Activated naive CD8-positive, alpha-beta T cell treated with anti-CD3 and anti-CD28 coated beads for 36 hours (primary cell): ENCODE measurements at places on chromosomes 12 and 14. TPM values are rescaled to one million over a fixed set of nuclear protein-coding genes. Genes with fewer than 3 reads are reported as not detected.

DNA sequence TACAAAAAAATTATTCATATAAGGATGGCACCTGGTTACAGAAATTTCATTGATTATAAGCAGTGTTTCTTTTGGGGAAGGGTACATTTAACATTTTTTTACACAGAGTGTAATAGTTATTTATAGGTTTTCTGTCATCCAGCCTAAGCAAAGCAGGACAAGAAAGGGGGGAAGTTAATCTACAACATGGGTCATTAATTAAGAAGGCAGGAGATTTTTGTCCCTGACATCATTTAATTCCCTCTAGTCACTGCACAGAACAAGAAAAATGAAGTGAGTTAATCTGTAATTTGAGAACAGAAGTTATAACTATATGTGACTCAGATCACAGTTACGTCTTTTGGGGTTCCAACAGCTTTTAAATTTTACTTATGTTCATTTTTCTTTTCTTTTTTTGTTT, 173.4 kb downstream of the PTPRO start:
- peaks cover 34% of the 10 kb centered on the region for H3K27me3 ChIP-seq
- no peak for DNase-seq
- no peaks in the 10 kb centered on the region for H3K36me3 ChIP-seq
- H3K4me1 ChIP-seq, result peaks cover 5% of the 10 kb centered on the region
- no peak overlapping the region for H3K27ac ChIP-seq
- H3K4me3 ChIP-seq, result no peak overlapping the region

DNA sequence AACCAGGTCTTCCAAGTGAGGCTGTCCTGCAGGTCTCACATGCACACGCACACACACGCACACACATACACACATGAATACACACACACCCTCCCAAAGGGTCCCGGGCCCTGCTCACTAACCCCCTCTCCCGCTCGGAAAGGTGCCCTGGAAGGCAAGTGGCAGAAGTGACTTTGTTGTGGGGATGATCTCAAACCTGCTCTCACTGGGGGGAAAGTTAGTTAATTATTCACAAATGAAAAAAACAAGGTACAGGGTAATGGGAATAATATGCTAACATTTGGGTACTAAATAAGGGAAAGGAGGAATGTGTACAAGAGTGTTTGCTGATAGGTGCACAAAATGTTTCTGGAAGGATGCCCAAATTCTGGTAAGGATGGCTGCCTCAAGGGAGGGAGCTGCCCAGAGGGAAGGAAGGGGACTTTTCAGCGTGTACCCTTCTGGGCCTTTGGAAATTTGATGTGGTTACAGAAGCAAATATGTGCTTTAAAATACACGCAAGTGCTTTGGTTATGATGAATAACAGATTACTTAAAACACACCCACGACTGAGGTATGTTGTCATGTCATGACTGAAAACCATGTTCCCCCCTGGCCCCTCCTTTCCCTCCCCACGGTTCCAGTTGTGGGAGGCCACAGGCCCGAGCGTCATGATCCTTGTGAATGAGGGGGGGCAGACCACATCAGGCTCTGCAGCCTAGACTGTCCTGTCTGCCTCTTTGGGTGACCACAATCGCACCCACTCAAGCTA, 43.3 kb upstream of the PLEKHG6 start:
- no peaks in the 10 kb centered on the region for H3K36me3 ChIP-seq
- peaks cover 11% of the 10 kb centered on the region for H3K4me1 ChIP-seq
- peak; percentile 68 for DNase-seq
- H3K27ac ChIP-seq, result peak overlapping the region; percentile 64

- peaks cover 17% of the 10 kb centered on the region for H3K4me1 ChIP-seq
- no peak overlapping the region for H3K27ac ChIP-seq
- peak overlapping the region; percentile 38 for H3K4me3 ChIP-seq
- DNase-seq, result peak; percentile 42
- H3K36me3 ChIP-seq, result no peaks in the 10 kb centered on the region
Measured at GRCh38 chr12:6827437-6827911, 733 bp upstream of the P3H3 start.

DNA sequence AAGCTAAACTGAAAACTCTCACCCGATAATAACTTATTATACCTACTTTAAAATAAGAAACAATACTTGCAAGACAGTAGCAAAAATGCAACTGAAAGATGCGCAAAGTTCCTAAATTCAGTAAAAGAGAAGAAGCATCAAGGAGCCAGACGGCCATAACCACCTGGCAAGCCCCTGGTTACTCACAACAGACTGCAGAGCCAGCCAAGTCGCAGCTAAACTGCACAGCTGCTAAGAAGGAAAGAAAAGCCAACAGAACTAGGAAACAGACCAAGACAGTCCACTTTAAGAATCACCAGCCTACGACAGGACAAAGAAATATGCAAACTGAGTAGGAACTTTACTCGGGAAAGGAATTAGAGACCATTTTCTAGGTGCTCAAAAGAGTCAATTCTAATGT, 127.9 kb downstream of the TMTC1 start:
- H3K36me3 ChIP-seq, result no peaks in the 10 kb centered on the region
- no peaks in the 10 kb centered on the region for H3K4me1 ChIP-seq
- no peak overlapping the region for H3K4me3 ChIP-seq
- H3K27ac ChIP-seq, result no peak overlapping the region
- H3K27me3 ChIP-seq, result peaks cover 3% of the 10 kb centered on the region
- no peak for DNase-seq

GRCh38 chr12:53179687-53180219, 769 bp upstream of the ZNF740 start:
- peak overlapping the region; percentile 95 for H3K4me3 ChIP-seq
- peak overlapping the region; percentile 92 for H3K27ac ChIP-seq
- DNase-seq, result no peak
- peaks cover 23% of the 10 kb centered on the region for H3K36me3 ChIP-seq
- peaks cover 47% of the 10 kb centered on the region for H3K4me1 ChIP-seq

- H3K27ac ChIP-seq, result no peak overlapping the region
- H3K4me3 ChIP-seq, result no peak overlapping the region
- no peaks in the 10 kb centered on the region for H3K36me3 ChIP-seq
Measured at GRCh38 chr14:96722736-96723135, 74.4 kb upstream of the VRK1 start.

DNA sequence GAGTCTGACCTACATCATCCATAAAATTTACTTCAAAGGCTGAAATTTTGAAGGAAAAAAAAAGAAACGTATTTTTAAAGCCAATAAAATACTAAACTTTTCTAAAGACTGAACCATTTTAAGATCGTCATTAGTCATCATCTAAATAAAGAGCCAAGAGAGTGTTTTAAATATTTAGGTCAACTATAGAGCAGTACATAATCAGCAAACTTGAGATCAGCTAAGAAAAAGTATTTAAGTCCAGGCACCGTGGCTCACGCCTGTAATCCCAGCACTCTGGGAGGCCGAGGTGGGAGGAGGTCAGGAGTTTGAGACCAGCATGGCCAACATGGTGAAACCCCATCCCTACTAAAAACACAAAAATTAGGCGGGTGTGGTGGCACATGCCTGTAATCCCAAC, 35.5 kb downstream of the HECTD1 start:
- H3K4me3 ChIP-seq, result no peak overlapping the region
- no peak for DNase-seq
- no peaks in the 10 kb centered on the region for H3K4me1 ChIP-seq
- no peaks in the 10 kb centered on the region for H3K27me3 ChIP-seq

Gene LIN7A
- total RNA-seq, result not detected

DNA sequence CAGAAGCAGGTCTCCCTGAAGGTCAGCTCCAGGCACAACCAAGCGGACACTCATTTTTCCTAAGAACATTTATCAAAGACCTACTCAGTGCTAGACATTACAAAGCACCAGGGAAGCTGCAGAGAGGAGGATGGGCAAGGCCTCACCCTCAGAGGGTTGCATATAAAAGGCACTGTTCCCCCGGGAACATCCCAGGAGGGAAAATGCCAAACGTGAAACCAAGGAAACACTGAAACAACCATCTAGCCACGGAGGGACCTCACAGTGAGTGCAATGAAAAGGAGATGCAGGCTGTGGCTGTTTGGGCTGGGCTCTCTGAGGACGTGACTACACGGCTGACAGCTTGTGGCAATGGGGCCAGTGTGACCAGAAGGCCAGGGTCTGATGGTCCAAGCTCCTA, 117.4 kb upstream of the VASH1 start:
- H3K27ac ChIP-seq, result no peak overlapping the region
- no peaks in the 10 kb centered on the region for H3K36me3 ChIP-seq
- H3K4me3 ChIP-seq, result no peak overlapping the region
- no peaks in the 10 kb centered on the region for H3K4me1 ChIP-seq
- no peak for DNase-seq

DNA sequence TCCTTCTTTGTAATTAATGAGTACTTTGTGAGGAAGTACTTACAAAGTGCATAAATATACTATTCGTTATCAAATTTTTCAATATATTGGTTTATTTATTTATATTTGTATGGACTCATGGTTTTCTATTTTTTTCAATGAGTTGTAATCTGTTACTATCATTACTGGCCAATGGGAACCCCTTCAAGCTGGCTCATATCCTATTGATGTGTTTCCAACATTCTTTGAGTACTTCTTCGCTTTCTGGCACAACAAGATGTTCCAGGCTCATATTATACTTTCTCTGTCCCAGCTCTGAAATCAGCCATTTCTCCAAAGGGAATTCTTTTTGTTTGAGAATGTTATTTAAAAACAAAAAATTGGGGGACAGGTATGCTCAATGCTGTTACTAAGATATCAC, 17.5 kb downstream of the YBX3 start:
- no peak for DNase-seq
- H3K27me3 ChIP-seq, result no peaks in the 10 kb centered on the region
- peaks cover 16% of the 10 kb centered on the region for H3K4me1 ChIP-seq
- no peak overlapping the region for H3K27ac ChIP-seq
- H3K36me3 ChIP-seq, result peaks cover 60% of the 10 kb centered on the region

GRCh38 chr14:75164809-75165208, 11.6 kb downstream of the TMED10 start:
- peaks cover 60% of the 10 kb centered on the region for H3K4me1 ChIP-seq
- DNase-seq, result no peak
- no peak overlapping the region for H3K27ac ChIP-seq
- H3K36me3 ChIP-seq, result peaks cover 12% of the 10 kb centered on the region
- no peak overlapping the region for H3K4me3 ChIP-seq

Gene GDF3
- total RNA-seq, result not detected

Gene CCT2
- 484 TPM for total RNA-seq

- no peaks in the 10 kb centered on the region for H3K36me3 ChIP-seq
- DNase-seq, result peak; percentile 21
- H3K27me3 ChIP-seq, result peaks cover 9% of the 10 kb centered on the region
- peaks cover 5% of the 10 kb centered on the region for H3K4me1 ChIP-seq
- H3K4me3 ChIP-seq, result no peak overlapping the region
- H3K27ac ChIP-seq, result no peak overlapping the region
Measured at GRCh38 chr14:59161561-59162175, 26.8 kb upstream of the DAAM1 start.

Gene PPP1R12A
- total RNA-seq, result 63.4 TPM

Gene OLR1
- not detected for total RNA-seq

DNA sequence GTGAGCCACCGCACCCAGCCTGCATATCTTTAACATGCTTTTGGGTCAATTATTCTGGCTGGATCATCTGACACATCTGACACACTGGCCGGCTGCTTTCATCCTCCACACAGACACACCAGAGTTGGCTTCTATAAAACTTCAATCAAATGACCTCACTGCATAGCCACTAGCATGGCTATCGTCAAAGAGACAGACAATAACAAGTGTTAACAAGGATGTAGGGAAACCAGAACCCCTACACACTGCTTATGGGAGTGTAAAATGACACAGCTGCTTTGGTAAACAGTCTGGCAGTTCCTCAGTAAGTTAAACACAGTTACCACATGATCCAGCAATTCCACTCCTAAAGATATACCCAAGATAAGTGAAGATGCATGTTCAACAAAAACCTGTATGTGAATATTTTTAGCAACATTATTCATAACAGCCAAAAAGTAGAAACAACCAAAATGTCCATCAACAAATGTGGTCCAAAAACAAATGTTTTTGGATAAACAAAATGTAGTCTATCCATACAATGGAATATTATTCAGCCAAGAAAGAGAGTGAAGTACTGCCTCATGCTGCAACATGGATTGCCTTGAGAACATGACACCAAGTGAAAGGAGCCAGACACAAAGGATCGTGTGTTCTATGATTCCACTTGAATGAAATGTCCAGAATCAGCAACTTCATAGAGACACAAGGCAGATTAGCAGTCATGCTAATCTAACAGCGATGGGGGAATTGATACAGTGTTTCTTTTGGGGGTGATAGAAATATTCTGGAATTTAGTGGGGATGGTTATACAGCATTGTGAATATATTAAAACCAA, 10.1 kb downstream of the KDM2B start:
- H3K27me3 ChIP-seq, result no peaks in the 10 kb centered on the region
- no peak overlapping the region for H3K4me3 ChIP-seq
- H3K36me3 ChIP-seq, result peaks cover 10% of the 10 kb centered on the region
- H3K27ac ChIP-seq, result no peak overlapping the region
- DNase-seq, result no peak

GRCh38 chr12:8603856-8604255, 8.8 kb downstream of the AICDA start:
- H3K4me3 ChIP-seq, result no peak overlapping the region
- H3K27me3 ChIP-seq, result peaks cover 20% of the 10 kb centered on the region

Gene ANKRD9
- total RNA-seq, result 10.9 TPM

DNA sequence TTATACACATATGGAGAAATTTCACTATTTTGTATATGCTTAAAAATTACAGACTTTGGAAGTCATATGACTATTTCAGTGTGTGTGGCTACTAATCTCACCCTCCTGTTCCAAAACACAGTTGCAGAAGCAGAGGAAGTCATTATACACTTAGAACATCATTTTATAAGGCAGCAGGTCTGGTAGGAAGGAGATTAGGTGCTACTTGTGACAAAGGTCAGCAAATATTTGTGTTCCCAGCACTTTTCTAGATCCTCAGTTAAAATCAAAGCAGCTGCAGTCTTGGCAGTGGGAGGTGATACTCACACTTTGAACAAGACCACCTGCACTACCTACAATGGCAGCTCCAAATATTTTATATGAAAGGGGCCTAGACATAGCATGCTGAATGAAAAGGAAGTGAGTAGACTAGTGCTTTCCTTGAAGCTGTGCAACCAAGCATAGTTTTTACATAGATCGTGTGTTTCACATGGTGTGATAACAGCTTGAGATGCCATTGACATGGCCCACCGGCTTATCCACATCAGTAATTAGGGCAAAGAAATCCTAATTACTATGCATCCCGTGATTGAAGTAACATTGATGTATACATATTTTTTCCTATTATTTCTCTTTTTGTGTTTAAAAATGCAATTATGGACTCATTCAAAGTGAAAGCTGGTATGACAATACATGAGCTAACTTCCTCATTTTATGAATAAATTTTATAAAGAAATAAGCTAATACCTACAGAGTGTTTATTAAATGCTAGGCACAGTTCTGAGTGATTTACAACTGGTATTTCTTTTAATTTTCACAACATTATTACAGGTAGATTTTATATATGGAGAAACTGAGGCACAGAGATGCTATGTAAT, 5.3 kb downstream of the GYS2 start:
- H3K4me1 ChIP-seq, result no peaks in the 10 kb centered on the region
- H3K27me3 ChIP-seq, result no peaks in the 10 kb centered on the region
- no peak overlapping the region for H3K27ac ChIP-seq
- no peak overlapping the region for H3K4me3 ChIP-seq

Gene LTB4R2
- total RNA-seq, result 11.5 TPM

GRCh38 chr14:65502676-65503124, 90.2 kb downstream of the FUT8 start:
- no peak overlapping the region for H3K4me3 ChIP-seq
- peaks cover 34% of the 10 kb centered on the region for H3K36me3 ChIP-seq
- H3K27me3 ChIP-seq, result no peaks in the 10 kb centered on the region

Gene MIP
- total RNA-seq, result not detected
